ENCODE measurements at places on chromosomes 3 and 15.

- no peak for DNase-seq
These were observed 125.8 kb downstream of the LPP start for GRCh38 chr3:188279502-188280335.

- no peak for DNase-seq
These were observed 626.1 kb downstream of the MCTP2 start for GRCh38 chr15:94857466-94857865.

DNA sequence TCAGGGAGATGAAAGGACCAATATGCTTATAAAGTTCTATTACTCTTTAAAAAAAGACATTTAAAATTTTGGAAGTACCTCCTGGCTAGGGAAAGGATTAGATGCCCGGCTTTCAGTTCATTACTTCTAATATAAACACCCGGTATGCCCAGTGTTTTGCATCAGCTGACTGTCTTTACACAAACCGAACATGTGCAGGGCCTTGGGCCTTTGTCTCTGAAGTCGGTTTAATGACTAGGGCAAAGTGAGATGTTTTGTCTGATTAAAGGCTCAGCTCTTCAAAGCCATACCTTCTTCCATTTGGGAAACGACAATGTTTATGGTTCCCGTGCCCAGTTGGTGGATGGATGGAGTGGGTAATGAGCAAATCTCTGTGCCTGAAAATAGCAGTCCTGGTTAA, 179.3 kb upstream of the LRTM1 start:
- no peak for DNase-seq

DNA sequence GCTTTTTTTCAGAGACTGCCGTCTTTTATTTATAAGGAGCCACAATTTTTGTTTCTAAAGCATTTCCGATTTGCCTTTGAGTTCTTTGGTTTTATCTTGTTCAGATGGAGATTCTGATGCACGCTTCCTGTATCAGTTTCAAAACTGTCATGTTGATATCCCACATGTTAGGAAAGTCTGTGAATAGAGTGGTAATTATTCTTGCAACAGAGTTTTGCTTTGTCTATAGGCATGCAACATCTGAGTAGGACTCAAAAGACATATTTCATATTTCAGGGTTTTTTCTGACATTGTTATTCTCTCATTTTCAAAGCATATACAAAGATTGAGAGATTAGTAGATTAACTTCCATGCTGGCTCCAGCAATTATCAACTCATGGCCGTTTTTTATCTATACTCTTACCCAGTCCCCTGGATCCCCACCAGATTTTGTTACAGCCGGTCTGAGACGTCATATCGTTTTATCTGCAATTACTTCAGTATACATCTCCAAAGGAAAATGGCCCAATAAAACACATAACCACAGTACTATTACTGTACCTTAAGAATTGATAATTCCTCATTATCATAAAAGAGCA, 22.4 kb downstream of the PAQR5 start:
- peak; percentile 16 for DNase-seq

DNA sequence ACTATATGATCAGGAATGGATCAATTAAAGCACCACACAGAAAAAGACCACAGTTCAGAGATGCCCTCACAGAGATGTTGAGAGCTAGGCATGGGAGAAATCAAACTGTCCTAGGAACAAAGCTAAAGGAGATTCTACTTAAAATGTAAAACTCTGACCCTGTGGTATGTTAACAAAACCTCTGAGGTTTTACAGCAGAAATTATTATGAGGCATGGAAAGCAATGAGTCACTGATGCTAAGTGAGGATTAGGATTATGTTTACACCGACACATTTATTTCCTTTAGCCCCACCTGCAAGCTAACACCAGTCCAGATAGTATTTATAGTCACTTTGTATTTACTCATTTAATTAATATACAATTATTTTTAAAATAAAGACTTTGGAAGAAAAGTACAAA, 1242.2 kb downstream of the OTOL1 start:
- DNase-seq, result no peak

DNA sequence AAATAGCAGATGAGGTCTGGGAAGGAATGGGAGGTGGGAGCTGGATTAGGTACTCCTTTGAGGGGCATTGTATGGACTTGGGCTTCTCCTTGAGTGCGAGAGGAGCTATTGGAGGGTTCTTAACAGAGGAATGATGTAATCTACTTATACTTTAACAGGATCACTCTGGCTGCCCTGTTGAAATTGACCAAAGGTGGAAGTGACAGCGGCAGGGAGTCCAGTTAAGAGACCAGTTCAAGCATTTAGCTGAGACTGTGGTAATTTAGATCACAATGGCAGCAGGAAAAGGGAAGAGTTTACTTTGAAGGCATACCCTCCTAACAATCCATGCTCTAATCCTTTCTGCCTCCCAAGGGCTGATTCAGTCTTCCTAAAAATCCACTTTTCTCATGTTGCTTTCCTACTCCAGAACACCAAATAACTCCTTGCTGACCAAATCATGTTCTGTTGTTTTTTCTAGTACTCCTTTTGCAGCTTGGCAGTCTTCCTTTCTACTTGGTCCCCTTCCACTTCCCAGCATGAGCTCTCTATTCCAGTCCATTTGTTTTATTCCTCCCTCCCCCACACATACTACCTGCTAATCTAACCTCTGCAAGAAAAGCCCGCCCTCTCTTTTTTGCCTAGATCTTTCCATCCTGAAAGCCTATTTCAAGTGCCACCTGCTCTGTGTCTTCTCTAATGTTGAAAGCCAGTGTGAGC, 139.4 kb downstream of the NECTIN3 start:
- DNase-seq, result no peak

GRCh38 chr3:108605491-108605890, 16.0 kb downstream of the DZIP3 start:
- DNase-seq, result no peak

DNA sequence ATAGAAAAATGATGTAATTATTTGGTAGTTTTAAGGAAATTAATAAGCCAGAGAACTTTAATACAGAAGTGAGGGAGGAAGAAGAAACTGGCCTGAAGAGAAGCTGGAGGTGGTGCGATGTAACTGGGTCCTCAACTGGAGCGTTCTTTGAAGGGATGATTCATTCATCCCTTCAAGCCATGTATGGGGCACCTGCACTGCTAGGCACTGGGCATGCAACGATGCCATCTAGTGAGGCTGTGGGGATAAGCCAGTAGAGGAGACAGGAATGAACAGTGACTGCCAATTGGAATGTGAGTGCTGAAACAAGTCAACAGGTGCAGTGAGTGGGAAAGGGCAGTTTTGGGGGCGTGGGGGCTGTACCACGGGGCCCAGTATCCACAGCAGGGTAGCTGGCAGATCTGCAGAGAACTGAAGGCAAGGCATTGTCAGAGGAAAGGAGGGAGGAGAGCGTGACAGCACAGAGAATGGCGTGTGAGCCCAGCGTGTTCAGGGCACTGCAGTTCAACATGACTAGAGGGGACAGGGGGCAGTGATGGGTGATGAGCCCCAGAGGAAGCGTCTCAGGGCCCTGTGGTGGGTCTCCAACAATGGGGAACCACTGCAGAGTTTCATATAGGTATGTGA, 3.8 kb upstream of the KIF23 start:
- no peak for DNase-seq

- DNase-seq, result no peak
These were observed 102.4 kb downstream of the FRMD4B start for GRCh38 chr3:69283496-69283895.

GRCh38 chr3:160747422-160747821, 8.6 kb upstream of the PPM1L start:
- no peak for DNase-seq

GRCh38 chr3:113271594-113272384, 60.4 kb downstream of the BOC start:
- DNase-seq, result no peak

Data from activated CD4-positive, alpha-beta T cell treated with anti-CD3 and anti-CD28 coated beads, Interleukin-2, amount 50 U/mL, for 24 hours (primary cell).